Activated T-helper 17 cell treated with anti-CD3 and anti-CD28 coated beads, Interleukin-2, amount 50 U/mL, for 72 hours (primary cell): ENCODE measurements at places on chromosomes 6 and 20.
A peak's percentile ranks its signal among the peaks of the same experiment; 100 is the strongest.

DNA sequence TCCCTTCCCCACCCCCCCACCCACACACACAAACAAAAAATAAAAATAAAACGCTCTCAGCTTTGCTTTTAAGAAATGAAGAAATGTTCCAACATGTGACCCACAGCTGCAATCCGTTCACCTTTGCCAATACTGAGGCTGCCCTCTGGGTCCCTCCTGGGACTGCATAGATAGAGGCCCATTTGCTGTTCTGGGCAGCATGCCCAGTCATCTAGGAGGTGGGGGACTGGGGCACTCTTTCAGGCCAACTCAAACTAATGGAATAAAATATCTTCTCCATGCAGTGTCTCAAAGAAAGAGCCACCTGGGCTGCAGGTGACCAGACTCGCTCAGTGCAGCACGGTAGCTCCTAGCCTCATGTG lies 79.9 kb downstream of the SLC22A3 start:
- ATAC-seq, result no peak

DNA sequence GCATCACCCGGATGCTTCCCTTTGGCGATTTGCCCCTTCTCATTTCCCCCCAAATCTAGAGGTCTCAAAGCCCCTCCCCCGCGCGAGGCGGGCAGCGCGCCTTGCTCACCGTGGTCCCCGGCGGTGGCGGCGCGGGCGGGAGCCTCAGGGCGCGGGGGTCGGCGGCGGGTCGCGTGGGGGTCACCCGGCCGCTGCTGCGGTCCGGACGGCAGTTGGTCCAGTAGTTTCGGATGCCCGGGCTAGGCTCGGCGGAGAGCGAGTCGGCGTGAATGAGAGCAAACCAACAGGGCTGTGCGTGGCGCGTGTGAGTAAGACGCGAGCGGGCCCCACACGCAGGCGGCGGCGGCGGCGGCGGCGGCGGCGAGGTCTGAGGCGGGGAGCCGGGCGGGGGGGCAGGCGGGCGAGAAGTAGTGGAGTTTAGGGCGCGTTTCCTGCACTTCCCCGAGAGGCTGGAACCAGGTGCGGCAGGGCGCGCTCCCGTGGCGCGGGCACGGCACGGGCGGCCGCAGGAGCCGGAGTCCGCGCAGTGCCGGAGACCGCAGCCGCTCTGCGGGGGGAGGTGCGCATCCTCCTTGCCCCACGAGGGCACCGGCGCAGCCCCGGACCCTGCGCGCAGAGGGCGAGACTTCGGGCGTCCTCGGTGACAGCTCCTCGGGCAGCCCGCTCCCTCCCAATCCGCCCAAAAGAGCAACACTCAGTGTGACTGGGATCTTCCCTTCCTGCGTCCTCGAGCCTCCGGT lies 567 bp downstream of the HS3ST5 start:
- ATAC-seq, result no peak

DNA sequence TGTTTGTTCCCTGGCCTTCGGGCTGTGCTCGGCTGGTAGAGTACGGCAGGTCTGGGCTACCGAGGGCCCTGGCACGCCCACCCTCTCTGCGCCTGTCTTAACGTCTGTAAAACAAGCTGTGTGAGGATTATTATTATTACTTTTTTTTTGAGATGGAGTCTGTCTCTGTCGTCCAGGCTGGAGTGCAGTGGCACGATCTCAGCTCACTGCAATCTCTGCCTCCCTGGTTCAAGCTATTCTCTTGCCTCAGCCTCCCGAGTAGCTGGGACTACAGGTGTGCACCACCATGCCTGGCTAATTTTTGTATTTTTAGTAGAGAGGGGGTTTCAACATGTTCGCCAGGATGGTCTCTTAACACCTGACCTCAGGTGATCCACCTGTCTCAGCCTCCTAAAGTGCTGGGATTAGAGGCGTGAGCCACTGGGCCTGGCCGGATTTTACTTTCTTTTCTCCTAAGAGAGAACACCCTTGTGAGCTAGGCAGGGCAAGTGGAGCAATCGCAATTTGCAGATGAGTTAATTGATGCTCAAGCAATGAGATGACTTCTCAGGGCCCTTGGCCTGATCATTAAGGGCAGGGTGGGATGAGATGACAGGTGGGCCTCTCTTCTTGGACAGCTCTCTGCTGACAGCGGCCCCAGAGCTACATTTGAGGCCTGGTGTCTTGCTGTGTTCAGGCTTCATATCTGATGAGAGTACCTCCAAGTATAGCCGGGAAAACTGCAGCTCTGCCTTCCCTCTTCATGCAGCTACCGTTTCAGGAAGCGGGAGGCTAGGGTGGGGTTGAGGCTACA lies 859 bp upstream of the SMIM29 start:
- peak; percentile 50 for ATAC-seq

DNA sequence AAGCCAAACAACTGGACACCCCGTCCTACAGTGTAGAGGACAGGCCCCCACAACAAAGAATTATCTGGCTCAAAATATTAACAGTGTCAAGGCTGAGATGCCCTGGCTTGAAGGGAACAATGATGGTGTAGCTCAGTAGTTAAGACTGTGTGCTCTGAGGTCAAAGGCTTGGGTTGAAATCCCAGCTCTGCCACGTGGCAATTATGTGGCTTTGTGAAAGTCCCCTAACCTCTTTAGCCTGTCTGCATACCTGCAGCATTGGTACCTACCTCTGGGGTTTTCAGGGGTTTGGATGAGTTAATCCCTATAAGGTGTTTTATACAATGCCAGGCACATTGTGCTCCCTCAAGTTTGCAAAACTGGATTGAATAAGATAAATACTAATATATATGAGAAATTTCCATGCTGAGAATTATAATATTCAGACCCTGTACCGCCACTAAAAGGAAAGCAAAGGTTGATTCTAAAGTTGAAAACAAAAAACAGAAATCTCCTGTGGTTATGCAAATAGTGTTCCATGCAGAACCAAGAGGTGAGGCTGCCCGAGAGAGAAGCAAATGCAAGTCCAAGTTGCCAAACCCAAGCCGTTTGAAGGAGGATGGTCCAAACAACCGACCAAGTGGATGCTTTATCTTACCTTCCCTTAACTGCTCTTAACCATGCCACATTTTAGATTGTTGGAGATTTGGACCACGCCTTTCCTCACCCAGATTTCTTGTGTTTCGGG lies 199.8 kb downstream of the NFATC2 start:
- no peak for ATAC-seq

- no peak for ATAC-seq
Observed at GRCh38 chr6:146593986-146594385, 4.8 kb upstream of the ADGB start.

DNA sequence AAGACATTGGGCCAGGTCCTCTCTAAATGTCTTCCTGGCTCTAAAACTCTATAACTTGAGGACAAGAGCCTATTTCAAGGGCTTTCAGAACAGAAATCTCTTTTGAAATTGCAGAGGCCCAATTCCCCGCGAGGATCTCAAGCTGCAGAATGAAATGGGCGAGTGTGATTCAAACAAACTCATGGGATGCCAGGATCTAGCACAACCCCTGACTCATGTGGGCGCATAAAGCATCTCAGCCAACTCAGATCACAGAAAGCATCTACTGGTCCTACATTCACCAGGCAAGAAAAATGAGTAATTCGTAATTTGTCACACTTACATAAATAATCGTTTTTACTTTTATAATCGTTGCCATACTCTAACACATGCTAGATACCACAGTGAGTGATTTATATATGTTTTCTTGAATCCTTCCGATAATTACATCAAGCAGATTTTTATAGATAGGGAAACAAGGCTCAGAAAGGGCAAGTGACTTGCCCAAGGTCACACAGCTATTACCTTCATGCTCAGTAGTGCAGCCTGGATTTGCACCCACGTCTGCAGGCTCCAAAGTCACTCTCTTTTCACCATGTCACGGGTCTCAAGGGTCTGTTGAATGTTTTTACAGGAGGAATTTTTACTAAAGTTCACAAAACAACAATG lies 26.2 kb downstream of the FOXF2 start:
- no peak for ATAC-seq

GRCh38 chr6:83594941-83595340 lies 82.6 kb downstream of the PRSS35 start:
- ATAC-seq, result no peak

DNA sequence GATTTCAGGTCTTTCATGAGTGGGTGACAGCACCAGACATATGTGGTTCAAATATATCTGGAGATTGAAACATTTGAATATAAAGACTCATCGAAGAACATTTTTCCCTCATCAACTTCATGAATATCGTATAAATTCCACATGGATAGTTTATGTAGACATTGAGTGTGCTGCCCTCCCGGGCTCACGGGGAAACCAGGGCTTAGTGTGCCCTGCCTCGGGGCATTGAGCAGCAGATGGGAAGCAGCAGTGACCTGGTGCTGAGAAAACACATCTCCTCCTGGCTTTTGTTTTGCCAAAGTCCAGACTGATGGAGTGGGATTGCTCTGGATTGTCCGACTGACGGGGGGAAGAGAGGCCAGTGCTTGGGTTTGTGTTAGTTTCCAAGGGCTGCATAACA lies 17.8 kb upstream of the SLC2A12 start:
- ATAC-seq, result no peak

- ATAC-seq, result no peak
Observed at GRCh38 chr6:57267586-57268293, 45.6 kb upstream of the RAB23 start.

- no peak for ATAC-seq
Observed at GRCh38 chr6:2125158-2125557, 120.2 kb downstream of the GMDS start.

GRCh38 chr20:24773751-24774201 lies 175.3 kb upstream of the CST7 start:
- peak; percentile 93 for ATAC-seq
